ENCODE measurements at places on chromosomes 1 and 21. TPM values are rescaled to one million over a fixed set of nuclear protein-coding genes. Genes with fewer than 3 reads are reported as not detected.

The OR2L8 gene
- total RNA-seq: not detected

- DNase-seq: no peak
Observed at GRCh38 chr1:13901039-13901438, 201.1 kb downstream of the PRDM2 start.

DNA sequence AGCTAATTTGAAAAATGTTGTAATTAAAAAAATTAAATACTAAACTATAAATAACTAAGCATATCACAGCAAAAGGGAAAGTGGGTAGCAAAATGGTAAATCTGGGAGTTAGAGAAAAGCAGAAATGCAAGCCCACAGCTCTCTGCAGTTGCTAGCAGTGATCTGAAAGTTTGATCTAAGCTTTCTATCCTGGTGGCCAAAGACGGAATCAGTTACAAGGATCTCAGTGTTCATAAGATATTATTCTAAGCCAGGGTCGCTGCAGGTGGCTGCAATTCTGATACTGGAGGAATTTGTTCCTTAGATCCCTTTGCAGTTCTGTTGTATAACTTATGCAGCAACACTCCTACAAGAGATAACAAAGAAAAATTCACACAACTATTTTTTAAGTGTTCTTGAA is 363.7 kb downstream of the SETD4 start:
- no peak for DNase-seq

DNA sequence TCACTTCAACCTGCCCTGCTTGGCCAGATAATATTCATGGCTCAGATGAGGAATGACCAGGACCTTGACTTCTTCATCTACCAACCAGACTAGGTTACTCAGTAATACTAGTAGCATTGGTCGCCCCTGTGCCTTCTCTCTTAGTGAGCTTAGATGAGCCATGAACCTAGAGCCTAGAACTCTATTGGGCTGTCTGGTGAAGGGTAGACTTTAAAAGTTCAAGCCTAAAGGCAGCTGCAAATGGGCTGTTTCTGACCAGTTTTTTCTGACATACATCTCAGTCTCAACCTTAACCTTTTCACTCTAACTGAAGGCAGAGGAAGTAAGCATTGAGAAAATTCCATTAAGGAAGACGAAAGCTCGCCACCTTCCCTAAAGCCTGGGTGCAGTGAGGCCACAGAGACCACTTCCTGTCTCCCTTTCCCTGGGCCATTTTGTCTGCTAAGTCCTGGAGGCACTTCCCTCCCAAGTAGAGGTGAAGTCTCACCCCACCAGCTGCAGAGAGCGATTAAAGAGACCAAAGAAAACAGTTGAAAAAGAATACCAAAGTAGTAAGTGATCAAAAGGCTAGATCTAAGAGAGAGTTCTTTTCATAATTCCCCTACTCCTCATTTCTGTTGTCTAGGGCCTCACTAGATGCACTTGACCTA is 53.3 kb downstream of the MTR start:
- no peak for DNase-seq

The SLC2A5 gene
- total RNA-seq: 4.5 TPM

- DNase-seq: no peak
Observed at GRCh38 chr1:241228339-241228738, 128.7 kb downstream of the RGS7 start.

GRCh38 chr1:164058198-164058597 is 500.8 kb upstream of the PBX1 start:
- no peak for DNase-seq

GRCh38 chr1:21904704-21905520 is 32.2 kb downstream of the HSPG2 start:
- DNase-seq: no peak

- DNase-seq: no peak
Observed at GRCh38 chr1:203057911-203058675, 27.7 kb downstream of the MYOG start.

The CTBS gene
- 13.2 TPM for total RNA-seq

GRCh38 chr1:37157634-37158033 is 123.3 kb upstream of the GRIK3 start:
- DNase-seq: no peak

DNA sequence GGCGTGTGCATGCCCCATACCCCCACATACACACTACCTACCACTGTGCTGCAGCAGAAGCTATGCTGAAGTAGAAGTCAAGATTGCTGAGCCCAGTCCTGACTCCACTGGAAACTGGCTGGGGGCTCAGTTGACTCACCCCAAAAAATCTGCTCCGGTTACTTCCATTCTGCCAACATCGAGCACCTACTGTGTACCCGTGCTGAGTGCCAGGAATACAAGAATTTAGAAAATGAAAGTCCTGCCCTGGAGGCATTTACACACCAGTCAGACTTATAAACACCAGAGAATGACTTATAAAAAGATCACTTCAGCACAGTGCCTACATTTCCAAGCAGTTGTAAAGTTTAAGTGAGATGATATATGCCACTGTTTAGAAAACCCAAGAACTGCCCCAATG is 99.1 kb downstream of the NMNAT2 start:
- no peak for DNase-seq

GRCh38 chr1:85707267-85707989 is 805 bp downstream of the ZNHIT6 start:
- no peak for DNase-seq

DNA sequence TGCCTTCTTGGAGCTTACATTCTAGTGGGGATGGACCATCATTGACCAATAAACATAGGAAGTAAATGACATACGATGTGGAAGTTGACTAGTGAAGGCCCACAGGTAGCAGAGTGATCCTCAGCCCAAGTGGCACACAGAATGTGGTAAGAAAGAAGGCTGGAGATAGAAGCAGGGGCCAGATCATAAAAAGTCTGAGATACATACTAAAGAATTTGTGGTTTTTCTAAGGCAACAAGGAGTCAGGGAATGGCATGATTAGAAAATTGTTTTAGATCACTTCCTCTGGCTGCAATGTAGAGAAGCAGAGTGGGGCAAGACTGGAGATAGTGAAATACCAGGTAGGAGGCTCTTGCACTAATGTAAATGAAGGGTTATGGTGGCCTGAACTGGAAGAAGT is 154.0 kb downstream of the VPS13D start:
- no peak for DNase-seq

- no peak for DNase-seq
Observed at GRCh38 chr21:45736042-45736689, 92.6 kb downstream of the PCBP3 start.

The ADORA1 gene
- total RNA-seq: not detected

DNA sequence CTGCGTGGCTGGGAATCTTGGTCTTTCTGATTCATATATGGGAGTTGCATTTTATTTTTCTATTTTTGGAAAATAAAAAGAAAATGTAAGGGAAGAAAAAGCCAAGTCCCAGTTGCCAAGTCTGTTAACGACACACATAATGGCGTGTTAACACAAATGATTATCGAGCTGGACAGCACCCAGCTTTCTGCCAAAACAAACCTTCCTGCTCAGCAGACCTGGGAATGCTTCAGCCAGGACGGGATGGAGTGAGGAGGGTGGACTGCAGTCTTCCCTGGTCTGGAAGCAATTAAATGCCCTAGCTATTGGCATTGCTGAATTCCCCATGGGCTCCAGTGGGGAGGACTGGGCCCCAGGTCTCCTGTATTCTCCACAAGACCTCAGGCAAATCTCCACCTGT is 184.2 kb upstream of the USP24 start:
- DNase-seq: no peak

DNA sequence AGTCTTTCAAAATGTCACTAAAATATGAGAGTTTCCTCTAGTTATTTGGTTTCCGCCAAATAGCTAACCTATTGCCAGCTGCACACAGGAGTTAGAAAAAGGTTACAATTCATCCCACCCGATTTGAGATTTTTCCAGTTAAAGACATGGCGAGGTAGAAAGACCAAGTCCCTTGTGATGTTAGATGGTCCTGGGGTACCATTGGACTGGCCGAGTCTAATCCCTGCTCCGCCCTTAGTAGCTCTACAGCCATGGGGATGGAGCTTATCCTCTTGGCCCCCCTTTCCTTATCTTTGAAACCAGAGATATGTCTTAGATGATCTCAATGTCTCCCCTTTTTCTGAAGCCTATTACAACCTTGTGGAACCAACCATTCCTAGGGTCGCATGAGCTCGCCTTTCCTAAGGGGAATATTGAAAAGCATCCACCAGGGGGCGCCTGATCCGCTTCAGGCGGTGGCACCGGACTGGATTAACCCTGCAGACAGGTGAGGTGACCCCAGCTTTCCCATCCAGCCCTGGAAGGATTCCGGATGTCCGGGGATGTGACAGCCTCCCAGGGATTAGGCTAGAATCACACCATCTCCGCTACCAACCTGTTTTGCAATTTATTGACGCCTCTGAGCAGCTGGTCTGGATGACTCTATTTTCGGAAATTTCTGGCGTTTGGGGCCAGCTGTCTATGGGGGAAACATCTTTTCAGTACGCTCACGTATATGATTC is 68.3 kb upstream of the SIM2 start:
- DNase-seq: peak; percentile 27

The C1orf87 gene
- not detected for total RNA-seq

The TBX15 gene
- 0.09 TPM for total RNA-seq

GRCh38 chr1:49163031-49163430 is 386.3 kb upstream of the BEND5 start:
- DNase-seq: no peak

DNA sequence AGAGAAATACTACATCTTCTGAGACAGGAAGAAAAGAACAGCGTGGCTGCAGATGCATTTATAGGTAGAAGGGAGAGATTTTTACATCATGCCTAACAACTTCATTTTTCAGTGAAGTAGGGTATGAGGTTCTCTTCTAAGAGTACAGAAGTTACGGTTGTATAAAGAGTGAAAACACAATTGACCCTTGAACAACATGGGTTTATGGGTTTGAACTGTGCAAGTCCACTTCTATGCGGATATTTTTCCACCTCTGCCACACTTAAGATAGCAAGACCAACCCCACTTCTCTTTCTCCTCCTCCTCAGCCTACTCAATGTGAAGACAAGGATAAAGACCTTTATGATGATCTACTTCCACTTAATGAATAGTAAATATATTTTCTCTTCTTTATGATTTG is 64.5 kb downstream of the RPAP2 start:
- DNase-seq: no peak

DNA sequence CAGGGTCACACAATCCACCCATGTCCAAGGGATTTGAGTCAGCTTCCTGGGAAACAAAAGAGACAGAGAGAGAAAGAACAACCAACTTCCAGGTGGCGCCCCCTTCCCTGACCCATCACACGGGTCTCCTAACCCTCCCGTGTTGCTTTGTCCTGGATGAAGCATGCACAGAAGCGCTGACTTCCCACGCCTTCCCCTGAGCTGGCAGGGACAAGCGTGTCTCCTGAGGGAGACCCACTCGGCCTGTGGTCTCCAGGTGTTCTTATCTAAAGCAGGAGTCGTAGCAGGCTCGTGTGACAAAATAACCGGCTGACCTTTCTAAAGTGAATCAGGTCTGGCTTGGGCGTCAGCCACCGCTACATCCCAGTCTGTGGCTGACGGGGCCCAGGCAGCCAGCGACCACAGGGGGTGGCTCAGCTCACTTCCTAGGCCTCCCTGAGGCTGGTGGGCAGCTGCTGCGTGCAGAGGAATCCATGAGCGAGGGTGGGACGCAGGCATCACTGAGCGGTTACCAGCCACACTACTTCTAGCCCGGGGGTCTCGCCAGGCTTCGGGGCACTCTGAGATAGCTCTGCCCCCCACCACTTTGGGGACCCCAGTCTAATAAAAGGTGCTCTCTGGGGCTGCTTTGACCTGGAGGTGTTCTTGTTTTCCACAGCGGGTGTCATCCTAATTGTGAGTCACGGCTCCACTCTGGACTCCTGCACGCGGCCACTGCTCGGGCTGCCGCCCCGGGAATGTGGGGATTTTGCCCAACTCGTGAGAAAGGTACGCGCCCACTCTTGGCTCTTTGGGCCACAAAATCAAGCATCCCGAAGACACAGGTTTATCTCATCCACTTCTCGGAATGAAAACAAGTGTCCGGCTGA is 40.4 kb downstream of the UBASH3A start:
- DNase-seq: peak; percentile 5

The FCGR3B gene
- not detected for total RNA-seq

Data from activated B cell treated with CpG ODN at 0.5 μM for 24 hours (primary cell).